RCC 7860 (cell line): ENCODE measurements at places on chromosomes 2 and 18.

GRCh38 chr2:206150631-206151030, 8.6 kb downstream of the NDUFS1 start:
- no peak for DNase-seq

- no peak for DNase-seq
These were observed 19.4 kb downstream of the CYP26B1 start for GRCh38 chr2:72128059-72128842.

DNA sequence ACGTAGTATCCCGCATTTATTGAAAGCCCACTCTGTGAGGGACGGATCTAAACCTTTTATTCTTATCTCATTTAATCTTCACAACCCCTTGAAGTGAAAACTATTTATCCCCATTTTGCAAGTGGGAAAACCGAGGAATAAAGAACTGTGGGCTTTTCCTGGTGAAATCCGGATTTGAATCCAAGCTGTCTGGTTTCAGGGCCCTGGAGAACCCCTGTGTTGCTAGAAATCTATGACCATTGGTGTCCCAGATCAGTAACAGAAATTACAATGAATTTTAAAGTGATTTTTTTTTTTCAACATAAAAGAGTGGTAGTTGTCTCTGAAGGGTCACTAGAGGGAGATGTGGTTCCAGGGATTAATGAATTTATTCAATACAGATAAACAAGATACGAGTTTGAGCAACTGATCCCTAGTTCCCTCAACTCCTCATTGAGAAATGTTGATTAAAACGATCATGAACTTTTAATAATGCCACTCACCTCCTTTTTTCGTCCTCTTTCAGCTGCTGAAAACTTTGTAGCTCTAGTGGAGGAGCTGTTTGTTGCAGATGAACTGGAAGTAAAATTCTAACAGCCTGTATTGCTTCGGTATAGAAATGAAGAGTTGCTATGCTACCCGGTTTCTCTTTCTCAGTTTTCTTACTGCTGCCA, 940 bp downstream of the XRCC5 start:
- DNase-seq = no peak

- no peak for DNase-seq
These were observed 27.9 kb downstream of the TMEM17 start for GRCh38 chr2:62478093-62478580.

DNA sequence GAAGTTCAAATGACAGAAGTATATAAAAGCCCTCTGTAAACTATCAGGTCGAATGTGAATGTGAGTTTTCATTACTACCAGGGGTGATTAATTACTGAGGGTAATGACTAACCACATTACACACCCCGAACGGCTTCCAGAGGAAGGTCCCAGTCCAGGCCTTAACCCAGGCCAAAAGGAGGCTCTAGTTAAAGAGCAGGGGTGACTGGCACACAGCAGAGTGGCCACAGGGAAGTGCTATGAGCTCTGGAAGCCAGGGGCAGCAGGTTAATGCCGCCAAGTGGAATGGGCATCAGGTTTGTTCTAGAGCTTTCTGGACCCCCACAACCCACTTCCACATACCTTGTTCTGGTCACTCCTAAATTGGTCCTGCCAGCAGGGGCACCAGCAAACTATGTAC, 87.7 kb downstream of the BCL11A start:
- DNase-seq = no peak

DNA sequence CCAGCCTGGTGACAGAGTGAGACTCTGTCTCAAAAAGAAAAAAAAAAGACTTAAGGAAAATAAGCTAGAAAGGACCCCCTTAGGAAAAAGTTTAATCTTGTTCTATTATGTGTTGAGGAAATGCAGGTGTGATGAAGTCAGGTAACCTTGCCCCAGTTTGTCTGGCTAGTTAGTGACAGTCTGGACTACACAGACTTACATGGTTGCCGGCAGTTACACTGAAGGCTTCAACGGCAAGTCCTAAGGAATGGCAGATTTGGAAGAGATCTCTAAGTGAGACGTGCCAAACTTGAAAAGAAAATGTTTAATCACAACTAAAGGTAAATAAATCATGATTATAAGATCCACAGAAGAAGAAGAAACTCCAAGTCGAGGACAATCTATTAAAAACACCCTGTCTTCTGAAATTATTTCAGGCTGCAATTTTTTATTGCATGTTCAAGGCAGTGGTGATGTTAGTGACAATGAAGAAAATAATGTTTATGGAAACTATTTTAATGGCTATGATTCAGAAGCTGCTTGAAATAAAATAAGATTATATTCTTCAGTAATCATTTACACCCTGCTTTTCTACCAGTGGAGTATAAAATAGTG, 84.2 kb downstream of the TTC27 start:
- no peak for DNase-seq

DNA sequence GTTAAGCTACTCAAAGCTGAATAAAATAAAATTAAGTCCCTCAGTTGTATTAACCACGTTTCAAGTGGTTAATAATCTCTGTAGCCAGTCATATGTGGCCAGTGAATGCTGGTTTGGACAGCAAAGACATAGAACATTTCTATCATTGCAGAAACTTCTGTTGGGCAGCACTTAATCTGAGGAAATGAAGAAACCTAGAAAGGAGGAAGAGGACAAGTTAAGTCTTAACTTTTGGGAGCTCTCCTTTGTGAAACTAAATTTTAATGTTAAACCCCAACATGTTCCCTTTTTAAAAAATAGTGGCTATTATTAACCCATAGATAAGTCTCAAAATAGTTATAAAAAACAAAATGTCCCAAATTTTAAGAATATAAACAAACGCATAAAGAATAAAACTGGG, 421.3 kb downstream of the ARHGAP15 start:
- no peak for DNase-seq

DNA sequence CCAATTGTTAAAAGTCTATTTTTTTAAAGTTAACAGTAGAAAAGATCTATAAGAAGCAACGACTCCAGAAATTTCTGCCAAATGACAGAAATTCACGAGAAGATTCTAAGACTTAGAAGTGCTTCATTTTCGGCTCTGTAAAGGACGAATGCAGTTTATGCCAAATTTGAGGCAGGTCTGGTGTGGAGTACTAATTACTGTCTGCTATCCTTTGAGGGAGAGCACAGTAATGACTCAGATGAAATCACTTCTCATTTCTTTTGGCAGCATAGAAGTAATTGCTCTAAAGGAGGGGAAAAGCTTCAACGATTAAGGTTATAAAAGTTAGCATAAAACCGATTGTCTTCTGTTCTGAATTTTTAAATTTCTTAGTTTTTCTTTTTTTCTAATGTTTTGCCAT, 11.4 kb downstream of the G6PC2 start:
- no peak for DNase-seq

GRCh38 chr18:63098018-63098981, 221.3 kb downstream of the BCL2 start:
- DNase-seq = no peak

GRCh38 chr2:42331569-42332284, 29.3 kb downstream of the COX7A2L start:
- DNase-seq = no peak

DNA sequence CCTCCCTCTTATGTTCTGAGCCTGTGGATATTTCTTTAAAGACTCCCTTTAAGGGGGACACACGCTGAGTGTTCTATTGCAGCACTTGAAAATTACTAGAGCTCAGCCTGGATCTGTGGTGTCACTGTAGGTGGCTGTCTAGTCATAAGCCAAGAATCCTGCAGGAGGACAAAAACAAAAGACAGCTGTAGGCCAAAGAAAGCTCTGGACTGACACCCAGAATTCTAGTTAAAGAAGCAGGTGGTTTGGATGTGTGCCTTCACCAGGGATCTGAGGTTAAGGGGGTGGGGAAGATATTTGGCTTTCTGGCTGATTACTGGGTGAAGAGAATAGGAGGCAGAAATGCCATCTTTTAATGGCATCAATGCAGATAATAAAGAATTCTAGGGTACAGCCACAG, 842.5 kb upstream of the NXPH2 start:
- no peak for DNase-seq

- peak; percentile 57 for DNase-seq
These were observed 192.2 kb downstream of the IRS1 start for GRCh38 chr2:226607379-226607778.

DNA sequence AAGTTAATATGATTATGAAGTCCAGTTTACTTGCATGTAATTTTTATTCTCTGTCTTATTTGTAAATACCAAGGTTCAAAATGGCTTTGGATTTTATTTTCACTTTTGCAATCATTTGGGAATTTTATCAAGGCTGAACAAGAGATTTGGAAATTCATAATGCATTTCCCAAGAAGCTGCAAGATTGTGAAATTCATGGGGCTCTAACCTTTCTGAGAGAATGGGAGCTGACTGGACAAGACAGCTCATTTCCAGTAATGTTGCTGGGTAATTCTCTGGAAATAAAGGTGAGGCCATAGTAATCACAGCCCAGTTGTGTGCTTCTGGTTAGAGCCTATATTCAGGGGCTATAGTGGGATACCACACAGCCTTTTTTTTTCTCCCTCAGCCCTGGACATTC, 21.5 kb upstream of the NABP1 start:
- no peak for DNase-seq

- DNase-seq = no peak
These were observed 134.5 kb downstream of the RHBDD1 start for GRCh38 chr2:226970362-226970761.

DNA sequence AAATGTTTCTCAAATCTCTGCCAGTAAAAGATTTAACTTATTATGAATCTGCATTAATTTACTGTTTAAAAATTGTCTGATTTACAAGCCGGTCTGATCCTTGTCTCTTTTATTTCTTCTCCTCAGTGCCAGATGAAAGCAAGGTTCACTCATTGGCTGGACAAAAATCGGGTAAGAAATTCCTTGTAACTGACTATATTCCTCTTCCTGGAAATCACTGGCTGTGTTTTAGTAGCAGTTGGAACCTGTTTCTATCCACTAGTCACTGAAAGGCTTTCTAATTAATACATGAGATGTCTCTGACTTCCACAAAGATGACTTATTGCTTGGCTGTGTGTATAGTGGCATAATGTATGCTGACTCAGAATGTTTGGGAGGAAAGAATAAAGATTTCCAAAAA, 436.6 kb upstream of the NRP2 start:
- DNase-seq = no peak

DNA sequence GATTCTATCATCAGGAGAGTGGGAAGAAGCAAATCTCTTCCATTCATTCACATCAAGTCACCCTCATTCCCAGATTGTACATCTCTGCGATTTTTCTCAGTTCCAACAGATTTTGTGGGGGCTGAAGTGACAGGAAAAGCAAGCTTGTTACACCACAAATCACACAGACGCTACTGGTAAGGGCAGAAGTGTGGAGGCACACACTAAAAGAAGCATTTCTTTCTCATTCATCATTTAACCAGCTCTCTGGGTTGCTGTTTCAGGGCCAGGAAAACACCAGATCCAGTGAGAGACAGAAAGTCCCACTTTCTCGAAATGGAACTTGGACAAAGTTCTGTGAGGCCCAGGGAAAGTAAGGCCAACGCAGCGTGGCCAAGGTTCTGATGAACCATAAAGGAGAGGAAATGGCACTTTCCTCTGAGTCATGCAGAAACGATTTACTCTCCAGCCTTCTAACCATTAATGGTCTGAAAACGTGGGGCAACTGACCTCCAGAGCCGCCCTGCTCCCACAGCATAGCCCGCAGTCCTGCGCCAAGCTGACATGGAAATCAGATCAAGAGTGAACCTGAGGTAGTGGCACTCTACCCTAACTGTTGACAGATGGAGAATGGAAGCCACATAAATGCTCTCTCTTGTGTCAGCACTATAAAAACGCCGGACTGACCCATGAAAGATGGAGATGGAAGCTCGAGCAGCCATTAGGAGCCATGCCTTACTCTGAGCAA, 191.0 kb downstream of the C1D start:
- DNase-seq = peak; percentile 89

- DNase-seq = no peak
These were observed 233.3 kb downstream of the INSIG2 start for GRCh38 chr2:118321432-118322105.

DNA sequence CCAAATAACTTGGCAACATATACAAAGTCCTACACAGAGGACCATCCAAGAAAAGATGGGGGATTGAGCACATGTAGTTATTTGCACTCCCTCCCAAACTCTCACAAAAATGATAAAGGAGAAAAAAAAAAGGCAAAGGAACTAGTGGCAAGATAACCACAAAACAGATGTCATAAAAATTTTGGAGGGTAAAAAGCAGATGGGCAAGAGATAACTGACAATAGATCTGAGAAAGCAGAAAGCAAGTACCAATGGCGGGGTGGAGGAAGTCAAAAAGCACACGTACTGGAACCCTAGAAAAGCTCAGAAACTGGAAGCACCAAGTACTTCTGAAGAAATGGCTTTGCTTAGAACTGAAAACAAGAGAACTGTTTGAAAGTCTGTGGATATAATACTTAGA, 82.0 kb downstream of the WDPCP start:
- no peak for DNase-seq

DNA sequence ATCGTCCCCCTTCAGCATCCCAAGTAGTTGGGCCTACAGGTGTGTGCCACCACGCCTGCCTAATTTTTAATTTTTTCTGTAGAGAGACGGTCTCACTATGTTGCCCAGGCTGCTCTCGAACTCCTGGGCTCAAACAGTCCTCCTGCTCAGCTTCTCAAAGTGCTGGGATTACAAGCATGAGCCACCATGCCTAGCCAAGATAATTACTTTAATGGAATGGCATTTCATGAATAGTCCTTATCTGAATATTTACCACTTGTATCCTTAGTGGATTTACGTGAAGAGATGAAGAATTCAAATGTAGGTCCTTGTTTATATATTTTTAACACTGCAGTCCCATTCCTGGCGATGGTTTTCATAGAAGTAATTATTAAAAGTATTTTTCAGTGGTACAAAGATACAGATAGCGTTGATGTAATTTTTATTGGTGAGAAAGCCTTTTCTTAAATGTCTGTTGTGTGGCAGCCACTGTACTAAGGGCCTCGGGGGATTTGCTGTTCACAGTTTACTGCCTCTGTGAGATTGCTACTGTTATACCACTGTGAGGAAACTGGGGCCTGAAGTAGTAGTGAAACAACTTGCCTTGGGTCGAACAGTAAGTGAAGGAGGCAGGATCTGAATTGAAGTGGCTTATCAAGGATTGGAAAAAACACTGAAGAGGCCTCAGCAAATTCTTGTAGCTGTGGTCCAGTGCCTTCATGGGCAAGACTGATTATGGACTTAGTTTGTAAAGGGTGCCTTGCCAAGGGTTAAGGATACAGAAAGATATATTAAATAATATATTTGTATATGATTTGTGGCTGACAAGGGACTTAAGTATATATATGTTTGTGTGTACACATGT, 151.2 kb downstream of the PRPF40A start:
- no peak for DNase-seq

- DNase-seq = no peak
These were observed 5.4 kb downstream of the MARS2 start for GRCh38 chr2:197710424-197711042.

- DNase-seq = no peak
These were observed 3.1 kb upstream of the GATA6 start for GRCh38 chr18:22166069-22166950.

DNA sequence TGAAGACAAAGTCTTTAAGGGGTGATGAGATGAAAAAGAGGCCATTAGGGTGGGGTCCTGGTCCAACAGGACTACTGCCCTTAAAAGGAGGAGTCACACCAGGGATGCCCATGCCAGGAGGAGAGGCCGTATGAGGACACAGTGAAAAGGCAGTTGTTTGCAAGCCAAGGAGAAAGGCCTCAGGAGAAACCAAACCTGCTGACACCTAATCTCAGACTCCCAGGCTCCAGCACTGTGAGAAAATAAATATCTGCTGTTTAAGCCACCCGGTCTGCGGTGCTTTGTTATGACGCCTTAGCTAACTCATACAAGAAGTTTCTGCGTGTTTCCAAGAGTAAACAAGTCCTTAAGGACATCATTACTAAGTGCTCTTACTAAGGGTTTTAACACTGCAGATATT, 93.6 kb downstream of the DNER start:
- no peak for DNase-seq

- peak; percentile 72 for DNase-seq
These were observed 108.8 kb upstream of the TRIB2 start for GRCh38 chr2:12607971-12608370.

- DNase-seq = peak; percentile 31
These were observed 59.2 kb downstream of the IL1R2 start for GRCh38 chr2:102050854-102051391.
